Motor neuron (in vitro differentiated cells): ENCODE measurements at places on chromosomes 12 and 14. TPM values are rescaled to one million over a fixed set of nuclear protein-coding genes. Genes with fewer than 3 reads are reported as not detected.

Gene GZMB
- 0.38 and 0.44 TPM in 2 replicates for total RNA-seq

Gene PMCH
- total RNA-seq = not detected in 2 replicates

DNA sequence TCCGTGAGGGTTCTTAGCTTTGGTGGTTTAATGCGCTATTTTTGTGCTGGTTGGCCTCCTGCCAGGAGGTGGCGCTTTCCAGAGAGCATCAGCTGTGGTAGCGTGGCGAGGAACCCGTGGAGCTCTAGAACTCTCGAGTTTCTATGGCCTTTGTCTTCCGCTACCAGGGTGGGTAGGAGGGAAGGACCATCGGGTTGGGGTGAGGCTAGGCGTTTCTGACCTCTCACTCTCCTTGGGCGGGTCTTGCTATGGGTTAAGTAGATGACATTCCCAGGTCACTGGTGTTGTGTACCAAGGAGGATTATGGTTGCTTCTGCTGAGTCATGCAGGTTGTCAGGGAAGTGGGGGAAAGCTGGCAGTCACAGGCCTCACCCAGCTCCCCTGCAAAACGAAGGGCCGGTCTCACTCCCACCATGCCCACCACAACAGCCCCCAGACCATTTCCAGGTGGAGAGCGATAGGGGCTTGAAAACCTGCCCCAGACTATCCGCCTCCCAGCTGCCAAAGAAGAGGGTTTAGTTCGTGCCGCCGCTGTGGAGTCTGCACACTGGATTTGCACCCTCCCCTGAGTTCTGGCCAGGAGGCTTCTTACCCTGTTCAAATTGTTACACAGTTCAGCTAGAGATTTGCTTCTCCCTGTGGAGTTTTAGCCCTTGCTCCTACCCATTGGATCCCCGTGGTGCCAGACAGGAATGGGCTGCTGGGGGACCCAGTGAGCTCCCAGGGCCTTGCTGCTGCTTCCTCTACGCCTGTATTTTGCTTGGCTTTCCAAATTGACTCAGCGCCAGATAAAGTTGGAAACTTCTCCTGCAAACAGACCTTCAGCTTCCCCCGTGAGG, 21.9 kb downstream of the RNFT2 start:
- no peak for ATAC-seq

DNA sequence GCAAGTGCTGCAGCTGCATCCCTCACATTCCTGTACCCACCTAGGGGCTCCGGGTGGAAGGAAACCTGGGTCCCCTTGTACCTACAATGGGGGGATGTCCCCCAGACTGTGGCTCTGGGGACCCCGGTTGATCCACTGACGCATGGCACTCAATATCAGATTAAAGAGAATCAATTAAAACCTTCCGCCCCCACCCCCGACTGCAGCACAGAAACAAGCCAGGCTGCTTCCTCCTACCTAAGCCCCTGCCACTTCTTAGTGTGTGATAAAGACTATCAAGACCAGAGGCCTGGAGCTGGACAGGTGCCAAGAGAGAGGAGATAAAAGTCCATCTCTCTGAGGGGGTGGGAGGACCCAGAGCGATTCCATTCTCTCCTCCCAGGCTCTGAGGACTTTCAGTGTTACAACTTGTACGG, 28.2 kb upstream of the RPLP0 start:
- no peak for ATAC-seq

- ATAC-seq = no peak
Measured at GRCh38 chr14:32171469-32171868, 30.4 kb upstream of the RNU6-7 start.

GRCh38 chr14:54805070-54805444, 97.6 kb downstream of the GCH1 start:
- ATAC-seq = no peak

DNA sequence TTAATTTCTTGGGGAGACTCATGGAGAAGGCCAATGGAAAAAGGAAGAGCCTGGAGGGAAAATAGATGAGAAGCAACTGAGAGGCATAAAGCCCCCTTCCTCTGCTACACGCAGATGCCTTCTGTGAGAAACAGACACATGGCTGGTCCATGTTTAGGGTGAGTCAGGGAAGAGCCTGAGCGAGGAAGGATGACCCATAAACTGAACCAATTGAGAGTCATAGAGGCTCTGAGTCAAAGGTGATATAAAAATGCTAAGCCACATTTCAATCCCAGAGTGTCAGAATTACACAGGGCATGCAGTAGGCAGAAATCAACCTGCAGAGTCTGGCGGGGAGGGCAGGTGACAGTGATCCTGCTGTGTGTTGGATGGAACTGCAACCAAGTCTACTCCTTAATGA, 30.1 kb upstream of the NEDD1 start:
- ATAC-seq = no peak

- no peak for ATAC-seq
Measured at GRCh38 chr14:24988760-24989159, 61.2 kb downstream of the STXBP6 start.

- no peak for ATAC-seq
Measured at GRCh38 chr12:32120419-32120818, 13.8 kb downstream of the BICD1 start.

- ATAC-seq = no peak
Measured at GRCh38 chr12:130484221-130484620, 146.5 kb downstream of the PIWIL1 start.

- ATAC-seq = no peak
Measured at GRCh38 chr12:90292183-90292582, 583.5 kb upstream of the ATP2B1 start.
